T-helper 17 cell (primary cell): ENCODE measurements at places on chromosomes 12 and 14. TPM values are rescaled to one million over a fixed set of nuclear protein-coding genes. Genes with fewer than 3 reads are reported as not detected.

The IL31 gene
- total RNA-seq: not detected

The COQ5 gene
- 11.7 TPM for total RNA-seq

GRCh38 chr12:94427501-94428381 lies 31.9 kb downstream of the CEP83 start:
- peaks cover 10% of the 10 kb centered on the region for H3K36me3 ChIP-seq
- no peak overlapping the region for H3K27ac ChIP-seq
- no peaks in the 10 kb centered on the region for H3K4me1 ChIP-seq
- H3K27me3 ChIP-seq: no peaks in the 10 kb centered on the region
- no peak for DNase-seq

DNA sequence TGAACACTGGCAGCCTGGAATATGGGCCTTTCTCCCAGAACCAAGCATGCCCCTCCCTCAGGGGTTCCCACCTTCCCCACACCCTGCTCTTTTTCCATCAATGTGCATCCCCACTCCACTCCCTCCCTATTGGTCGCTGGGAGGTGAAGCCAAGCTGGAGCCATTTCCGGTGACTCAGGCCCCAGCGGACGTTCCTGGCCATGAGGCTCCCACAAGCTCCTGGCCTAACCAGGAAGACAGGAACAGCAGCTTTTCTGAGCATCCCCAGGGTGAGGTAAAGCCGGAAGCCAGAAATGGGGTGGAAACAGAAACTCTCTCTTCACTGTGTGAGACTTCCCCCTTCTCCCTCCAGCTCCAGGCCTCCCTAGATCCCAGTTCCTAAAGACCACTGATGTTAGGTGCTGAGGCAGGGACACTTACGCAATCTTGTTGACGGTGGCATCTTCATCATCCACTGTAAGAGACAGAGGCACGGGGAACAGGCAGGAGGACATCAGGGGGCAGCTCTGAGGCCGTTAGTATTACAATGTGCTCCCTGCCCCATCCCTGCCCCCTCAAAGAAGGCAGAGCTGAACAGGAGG lies 5.1 kb downstream of the LMBR1L start:
- peaks cover 20% of the 10 kb centered on the region for H3K4me1 ChIP-seq
- H3K27ac ChIP-seq: no peak overlapping the region
- DNase-seq: no peak
- H3K4me3 ChIP-seq: no peak overlapping the region

The STAC3 gene
- total RNA-seq: 1.6 TPM
